Endodermal cell (in vitro differentiated cells): ENCODE measurements at places on chromosomes 5 and 9.

GRCh38 chr5:92309336-92309991 is 926.3 kb upstream of the ARRDC3 start:
- no peak for DNase-seq

- no peak for DNase-seq
These were observed 984.3 kb upstream of the TYRP1 start for GRCh38 chr9:11708899-11709298.

GRCh38 chr5:147404706-147405105 is 105.2 kb downstream of the DPYSL3 start:
- DNase-seq: no peak

DNA sequence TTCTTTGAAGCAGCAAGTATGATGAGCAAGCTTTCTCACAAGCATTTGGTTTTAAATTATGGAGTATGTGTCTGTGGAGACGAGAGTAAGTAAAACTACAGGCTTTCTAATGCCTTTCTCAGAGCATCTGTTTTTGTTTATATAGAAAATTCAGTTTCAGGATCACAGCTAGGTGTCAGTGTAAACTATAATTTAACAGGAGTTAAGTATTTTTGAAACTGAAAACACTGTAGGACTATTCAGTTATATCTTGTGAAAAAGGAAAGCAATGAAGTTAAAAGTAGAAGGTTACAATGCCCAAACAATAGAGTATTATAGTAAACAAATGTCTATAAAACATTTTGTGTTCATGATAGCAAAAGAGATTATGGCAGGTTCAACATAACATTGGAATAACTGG is 88.6 kb downstream of the JAK2 start:
- DNase-seq: no peak

- DNase-seq: peak; percentile 53
These were observed 1.8 kb downstream of the PDLIM4 start for GRCh38 chr5:132259069-132259851.

DNA sequence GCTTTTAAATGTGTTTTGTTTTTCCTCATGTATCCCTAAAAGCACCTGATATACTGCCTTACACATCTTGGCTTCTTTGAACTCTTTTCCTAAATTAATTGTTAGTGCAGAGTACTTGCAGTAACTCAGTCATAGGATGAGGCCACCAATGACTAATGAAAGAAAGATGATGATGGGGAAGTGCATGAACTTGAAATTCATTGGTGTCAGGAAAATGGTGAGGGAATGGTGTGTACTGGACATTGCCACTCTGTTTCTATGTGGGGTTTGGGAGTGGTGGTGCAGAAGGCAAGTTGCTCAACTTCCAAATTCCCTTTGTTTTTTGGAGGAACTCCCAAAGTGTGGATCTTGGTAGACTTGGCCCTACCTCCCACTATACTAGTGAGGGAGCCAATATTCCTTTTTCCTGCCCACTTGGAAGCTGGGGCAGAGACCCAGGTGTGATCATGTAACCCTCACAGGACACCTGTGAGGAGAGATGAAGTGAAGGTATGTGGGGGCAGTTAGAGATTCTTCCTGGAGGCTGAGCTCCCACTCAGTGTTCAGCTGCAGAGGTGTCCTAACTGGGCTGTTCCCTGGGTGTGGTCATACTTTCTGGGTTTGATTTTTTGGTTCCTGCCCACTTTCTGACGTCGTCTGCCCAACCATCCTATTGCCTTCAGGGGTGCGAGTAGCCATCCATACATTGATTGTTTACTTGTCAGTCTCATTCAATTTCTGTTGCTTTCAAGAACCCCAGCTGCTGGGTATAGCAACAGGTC is 298.5 kb downstream of the MAST4 start:
- no peak for DNase-seq

GRCh38 chr9:34072410-34072809 is 23.7 kb upstream of the UBAP2 start:
- DNase-seq: peak; percentile 74

- DNase-seq: no peak
These were observed 76.9 kb downstream of the ERP44 start for GRCh38 chr9:100021931-100022330.

- no peak for DNase-seq
These were observed 28.3 kb upstream of the APC start for GRCh38 chr5:112709416-112709815.

DNA sequence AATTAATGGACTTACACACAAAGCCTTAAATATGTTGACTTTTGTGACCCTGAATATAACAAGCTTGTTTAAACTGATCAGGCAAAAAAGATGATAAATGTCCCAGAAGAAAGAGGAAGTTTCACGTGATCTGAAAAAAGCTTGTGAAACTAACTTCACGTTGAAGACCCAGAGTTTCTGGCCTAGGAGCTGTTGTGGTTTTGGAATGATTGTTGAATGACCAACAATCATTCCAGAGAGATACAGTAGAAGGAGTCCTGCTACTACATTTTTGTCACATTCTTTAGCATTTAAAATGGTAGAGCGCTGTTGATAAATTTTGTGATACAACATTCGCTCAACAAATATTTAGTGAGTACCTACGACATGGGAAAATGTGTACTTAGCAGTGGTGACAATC is 143.1 kb upstream of the FBN2 start:
- DNase-seq: no peak

DNA sequence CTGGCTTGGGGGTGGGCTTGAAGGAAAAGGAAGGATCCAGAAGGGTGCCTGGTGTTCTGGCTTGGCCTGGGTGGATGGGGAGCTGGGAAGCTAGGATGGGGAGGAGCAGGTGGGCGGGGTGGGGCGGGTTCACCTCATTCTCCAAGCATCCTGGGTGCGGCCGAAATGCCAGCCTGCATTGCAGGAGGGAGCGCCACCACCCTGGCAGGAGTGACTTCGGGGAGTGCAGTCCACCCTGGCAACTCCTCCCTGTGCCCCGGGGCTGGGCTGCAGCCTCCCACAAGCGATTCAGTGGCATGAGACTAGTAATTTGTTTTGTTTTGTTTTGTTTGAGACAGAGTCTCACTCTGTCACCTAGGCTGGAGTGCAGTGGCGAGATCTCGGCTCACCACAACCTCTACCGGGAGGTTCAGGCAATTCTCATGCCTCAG is 5.5 kb downstream of the TTC16 start:
- DNase-seq: no peak

- DNase-seq: peak; percentile 57
These were observed 387.5 kb downstream of the PLK2 start for GRCh38 chr5:58072300-58072965.

DNA sequence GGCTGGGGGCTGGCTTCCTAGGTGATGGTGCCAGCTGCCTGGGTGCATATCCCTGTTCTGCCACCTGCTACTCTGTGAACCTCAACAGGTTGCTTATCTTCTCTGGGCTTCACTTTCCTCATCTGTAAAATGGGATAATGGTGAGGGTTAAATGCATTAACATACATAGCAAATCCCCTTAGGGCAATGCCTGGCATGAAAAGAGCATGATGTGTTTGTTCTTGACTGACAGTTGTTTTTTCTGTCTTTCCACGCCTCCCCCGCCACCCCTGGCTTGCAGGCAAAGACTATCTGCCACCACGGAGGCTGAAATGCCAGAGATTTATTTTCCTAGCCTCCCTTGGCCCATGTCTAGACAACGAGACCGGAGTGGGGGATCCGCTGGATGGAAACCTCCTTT is 280.5 kb downstream of the NSG2 start:
- no peak for DNase-seq

DNA sequence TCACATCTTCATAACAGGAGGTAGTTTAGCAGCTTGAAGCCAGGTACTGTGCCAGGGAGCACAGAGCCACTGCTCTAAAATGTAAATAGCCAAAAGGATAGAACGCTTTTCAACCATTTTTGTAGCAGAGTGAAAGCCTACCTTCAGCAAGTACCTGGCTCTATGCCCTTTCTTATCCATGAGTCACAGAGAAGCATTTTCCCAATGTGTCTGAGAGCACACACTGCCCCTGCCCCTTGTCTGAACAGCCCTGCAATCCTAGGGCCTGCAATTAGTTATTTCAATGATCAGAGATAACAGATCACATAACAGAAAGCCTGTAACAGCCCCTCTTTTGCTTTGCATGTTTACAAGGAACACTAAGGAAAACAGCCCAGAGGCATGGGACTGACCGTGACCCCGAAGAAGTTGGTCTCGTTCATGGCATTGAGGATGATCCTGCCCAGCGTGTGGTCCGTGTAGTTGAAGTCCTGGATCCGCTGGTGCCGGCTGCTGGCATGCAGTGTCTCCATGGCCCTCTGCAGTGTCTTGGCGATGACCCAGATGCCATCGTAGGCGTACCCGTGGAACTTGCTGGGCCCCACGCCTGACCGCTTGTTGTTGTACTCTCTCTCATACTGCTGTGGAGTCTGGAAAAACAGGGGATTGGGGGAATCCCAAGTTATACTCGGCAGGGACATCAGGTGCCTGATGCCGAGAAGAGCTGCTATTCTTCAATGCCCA is 198.3 kb upstream of the TBC1D2 start:
- DNase-seq: no peak

GRCh38 chr5:84354101-84354500 is 30.6 kb downstream of the EDIL3 start:
- DNase-seq: no peak

DNA sequence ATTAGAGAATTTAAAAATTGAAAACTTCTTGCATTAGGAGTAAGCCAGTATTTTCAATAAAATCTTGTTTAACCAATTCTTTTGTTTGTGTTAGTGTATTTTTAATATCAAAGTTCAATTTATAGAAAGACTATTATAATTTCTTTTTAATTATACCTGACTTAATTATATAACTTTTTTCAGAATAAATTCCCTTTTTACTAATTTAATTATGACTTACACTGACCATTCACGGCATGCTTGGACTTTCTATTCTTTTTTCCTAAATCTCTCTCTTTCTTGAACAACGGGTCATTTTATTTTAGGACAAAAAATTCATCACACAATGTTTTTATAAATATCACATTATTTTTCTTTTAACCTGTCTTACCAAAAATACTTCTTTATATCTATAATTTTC is 555.3 kb upstream of the PTGER4 start:
- no peak for DNase-seq

- no peak for DNase-seq
These were observed 182.8 kb upstream of the NFIL3 start for GRCh38 chr9:91606255-91606995.

DNA sequence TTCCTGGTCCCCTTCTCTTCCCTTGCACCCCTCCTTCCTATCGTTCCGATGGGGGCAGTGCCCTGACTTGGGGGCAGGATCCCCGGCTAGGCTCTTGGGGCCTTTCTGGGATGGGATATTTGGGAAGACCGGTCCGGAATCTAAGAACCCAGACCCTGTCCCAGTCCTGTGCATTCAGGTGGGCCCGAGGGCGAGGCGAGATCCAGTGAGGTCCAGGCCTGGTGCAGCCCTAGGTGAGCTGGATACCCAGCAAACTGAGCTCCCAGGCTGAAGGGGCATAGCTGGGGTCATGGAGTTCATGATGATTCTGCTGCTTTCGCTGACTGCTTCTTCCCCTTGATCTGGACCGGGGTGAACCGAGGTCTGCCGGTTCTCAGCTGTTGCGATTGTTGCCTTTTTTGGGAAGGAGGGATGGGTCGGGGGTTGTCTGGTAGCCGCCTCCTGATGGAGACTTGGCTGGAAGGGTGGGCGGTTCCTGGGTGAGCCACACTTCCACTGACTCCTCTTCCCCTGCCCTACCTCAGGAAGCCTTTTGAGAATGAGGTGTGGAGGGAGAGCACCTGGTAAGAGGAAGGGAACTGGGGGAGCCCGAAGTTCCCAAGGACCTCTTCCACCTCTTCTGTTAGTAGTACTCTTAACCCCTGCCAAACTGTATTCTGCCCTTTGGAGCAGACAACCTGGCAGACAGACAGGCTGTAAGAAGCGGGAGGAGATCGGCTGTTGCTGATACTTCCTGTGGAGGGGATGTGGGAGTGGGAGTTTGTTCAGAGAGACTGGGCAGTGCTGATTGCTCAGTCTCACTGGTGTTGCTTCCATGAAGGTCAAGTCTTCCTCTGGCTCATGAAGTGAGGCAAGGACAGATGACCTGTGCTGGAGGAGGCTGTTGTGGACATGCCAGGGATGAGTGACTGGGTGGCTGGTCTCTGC is 1.0 kb downstream of the LRRC8A start:
- DNase-seq: peak; percentile 74

- no peak for DNase-seq
These were observed 102.5 kb upstream of the DHFR start for GRCh38 chr5:80757290-80757689.

DNA sequence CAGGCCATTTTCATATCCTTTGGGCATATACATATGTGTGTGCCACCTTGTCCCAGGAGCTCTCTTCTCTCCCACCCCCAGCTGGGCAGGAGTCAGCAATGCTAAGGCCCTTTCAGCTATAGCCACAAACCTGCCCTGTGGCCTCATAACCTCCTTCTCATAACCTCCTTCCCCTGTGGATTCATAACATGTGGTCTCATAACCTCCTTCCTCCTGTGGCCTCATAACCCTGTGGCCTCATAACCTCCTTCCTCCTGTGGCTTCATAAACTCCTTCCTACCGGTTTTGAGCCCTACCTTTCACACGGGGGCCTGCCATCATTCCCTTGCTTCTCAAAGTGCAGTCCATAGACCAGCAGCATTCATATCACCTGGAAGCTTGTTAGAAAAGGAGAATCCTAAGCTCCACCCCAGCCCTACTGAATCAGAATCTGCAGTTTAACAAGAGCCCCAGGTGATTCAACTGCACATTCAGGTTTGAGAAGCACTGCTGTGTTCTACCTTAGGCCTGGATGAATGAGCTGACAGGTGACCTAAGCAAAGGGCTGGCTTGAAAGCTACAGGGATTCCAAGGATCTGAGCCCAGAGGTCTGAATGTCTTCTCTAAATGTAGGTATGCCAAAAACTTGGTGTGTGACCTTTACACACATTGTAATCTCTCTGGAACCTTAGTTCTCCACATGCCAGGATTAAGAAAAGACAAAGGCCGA is 41.9 kb upstream of the PLPP6 start:
- peak; percentile 63 for DNase-seq

GRCh38 chr5:152688561-152689249 is 283.6 kb upstream of the NMUR2 start:
- no peak for DNase-seq

GRCh38 chr9:95134457-95134881 is 183.0 kb downstream of the FANCC start:
- no peak for DNase-seq

- no peak for DNase-seq
These were observed 374.9 kb downstream of the MAT2B start for GRCh38 chr5:163880302-163880701.

DNA sequence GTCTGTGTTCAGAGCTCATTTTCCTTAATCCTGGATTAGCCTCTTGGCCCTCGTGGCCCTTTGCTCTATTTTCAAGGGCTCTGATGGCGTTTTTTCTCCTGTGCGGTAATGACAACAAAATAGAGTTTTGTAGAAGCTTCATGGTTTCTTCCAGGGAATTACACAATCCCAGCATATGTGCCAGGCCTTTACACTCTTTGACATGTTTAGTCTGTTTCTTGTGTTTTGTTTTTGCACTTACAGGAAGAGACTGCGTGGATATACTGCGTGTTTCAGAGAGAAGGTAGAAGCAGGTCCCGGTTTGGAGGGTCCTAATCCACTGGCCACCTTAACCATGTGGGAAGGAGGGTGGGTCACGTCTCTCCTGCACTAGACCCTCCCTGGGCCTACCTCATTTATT is 400.2 kb upstream of the IRX4 start:
- DNase-seq: no peak

- DNase-seq: peak; percentile 82
These were observed 329.2 kb downstream of the EBF1 start for GRCh38 chr5:158770506-158770905.

GRCh38 chr9:77455312-77455927 is 192.7 kb downstream of the GNA14 start:
- DNase-seq: peak; percentile 79
